Erythroblast (primary cell): ENCODE measurements at places on chromosomes 3 and 15.

DNA sequence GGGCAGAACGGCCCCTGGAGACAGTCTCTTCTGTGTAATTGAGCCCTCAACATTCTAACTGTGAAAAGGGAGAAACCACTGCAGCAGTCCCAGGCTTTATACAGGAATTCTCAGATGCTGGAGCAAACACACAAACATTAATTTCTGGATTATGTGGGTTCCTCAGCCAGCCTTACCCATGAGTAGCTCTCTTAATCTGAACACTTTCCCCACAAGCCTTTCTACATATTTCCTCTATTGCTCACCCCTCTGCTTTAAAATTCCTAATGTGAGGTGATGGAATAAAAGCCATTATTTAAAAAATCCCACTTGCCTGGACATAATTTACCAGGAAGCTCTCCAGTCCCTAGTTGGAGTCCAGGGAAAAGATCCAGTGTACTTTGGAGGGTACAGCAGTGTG is 139.0 kb downstream of the CTNNB1 start:
- DNase-seq = no peak

- no peak for DNase-seq
Measured at GRCh38 chr3:54631516-54632325, 296.1 kb downstream of the LRTM1 start.

DNA sequence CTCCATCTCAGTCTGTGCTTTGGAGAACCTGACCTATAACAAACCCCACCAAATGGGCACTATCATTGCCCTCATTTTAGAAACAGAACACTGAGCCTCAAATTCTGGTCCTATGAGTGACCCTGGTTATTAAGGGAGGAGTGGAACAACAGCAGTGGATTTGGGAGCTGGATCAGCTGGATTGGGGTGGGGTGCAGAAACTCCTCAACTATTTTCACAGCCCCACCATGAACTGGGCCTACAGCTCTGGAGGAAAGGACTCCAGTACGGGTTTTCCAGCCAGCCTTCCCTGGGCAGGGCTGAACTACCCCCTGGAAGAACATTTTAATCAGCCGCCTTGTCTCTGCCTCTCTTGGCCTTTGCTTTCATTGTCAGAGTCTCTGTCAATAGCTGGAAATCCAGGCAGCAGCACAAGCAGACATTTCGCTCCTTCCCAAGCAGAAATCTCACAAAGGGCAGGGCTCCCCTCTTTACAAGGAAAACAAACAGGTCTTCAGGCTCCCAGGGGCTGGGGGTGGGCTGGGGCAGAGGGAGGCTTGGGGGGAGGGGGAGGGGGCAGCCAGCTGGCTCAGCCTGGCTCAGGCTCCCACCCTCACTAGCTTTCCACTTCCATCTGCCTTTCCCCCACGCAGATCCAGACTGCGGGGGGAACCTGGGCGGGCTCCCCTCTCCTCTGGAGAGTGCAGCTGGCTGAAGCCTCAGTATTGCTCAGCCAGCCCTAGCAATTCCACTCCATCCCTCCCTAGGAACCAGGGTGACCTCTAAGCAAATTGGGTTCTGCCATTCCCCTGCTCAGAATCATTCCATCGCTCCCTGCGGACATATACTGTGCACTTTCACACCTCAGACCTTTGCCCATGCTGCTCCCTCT is 13.7 kb upstream of the TLE3 start:
- DNase-seq = peak; percentile 52

DNA sequence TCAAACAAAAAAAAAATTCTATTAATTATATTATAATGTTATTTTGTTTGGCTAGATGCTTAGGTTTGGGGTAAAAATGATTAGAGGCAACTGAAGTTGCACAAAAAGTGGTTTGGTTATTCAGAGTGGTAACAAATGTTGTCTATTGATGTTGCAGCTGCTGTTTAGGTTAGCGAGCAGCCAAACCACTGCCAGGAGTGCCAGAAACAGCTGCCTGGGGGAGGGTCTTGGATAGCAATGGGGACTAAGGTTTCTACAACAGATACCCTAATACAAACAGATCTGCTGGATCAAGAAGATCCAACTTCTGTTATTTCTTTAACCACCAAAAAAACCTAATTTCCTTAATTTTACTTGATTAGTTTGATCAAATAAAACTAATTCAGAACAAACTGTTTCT is 26.6 kb downstream of the BTLA start:
- DNase-seq = no peak

- no peak for DNase-seq
Measured at GRCh38 chr3:23083701-23084100, 119.4 kb upstream of the UBE2E2 start.

DNA sequence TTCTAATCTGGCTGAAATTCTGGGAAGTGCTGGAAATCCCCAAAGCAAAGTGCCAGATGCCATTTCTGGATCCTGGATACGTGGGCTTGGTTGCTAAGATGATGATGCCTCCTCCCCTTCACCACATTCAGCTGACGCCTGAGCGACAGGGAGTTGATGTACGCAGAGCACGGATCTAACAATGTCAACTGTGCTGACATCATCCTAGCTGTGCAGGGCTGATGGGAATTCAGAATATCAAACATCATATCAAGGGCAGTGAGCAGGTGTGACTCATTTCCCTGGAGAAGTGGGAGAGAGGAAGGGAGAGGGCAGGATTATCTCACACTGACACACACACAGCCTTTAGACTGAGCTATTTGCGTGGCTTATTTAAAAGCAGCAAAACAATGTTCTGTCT is 92.6 kb upstream of the ZBTB20 start:
- DNase-seq = no peak

DNA sequence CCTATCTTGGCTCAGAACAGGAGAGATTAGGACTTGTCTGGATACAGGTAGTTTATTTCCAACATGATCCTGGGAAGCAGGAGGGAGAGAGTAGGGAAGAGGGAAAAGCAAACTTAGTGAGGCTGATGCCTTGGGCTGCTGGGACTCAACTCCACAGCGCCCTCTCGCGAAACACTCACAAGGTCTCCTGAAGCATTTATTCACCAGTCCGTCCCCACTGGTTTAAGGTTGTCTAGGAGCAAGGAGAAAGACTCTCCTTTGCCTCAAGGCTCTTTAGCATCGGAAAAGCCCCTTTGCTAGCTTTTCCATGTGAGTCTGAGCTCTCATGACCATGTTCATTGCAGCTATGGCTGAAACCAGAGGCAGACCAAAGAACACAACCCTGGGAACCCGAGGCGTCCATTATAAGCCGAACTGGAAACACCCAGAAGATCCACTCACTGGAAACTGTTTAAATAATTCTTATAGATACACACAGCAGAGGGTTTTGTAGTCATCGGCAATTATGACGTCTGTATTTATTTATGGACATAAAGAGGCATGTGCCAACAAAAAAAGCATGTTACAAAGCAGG is 244.5 kb downstream of the CD47 start:
- peak; percentile 68 for DNase-seq

DNA sequence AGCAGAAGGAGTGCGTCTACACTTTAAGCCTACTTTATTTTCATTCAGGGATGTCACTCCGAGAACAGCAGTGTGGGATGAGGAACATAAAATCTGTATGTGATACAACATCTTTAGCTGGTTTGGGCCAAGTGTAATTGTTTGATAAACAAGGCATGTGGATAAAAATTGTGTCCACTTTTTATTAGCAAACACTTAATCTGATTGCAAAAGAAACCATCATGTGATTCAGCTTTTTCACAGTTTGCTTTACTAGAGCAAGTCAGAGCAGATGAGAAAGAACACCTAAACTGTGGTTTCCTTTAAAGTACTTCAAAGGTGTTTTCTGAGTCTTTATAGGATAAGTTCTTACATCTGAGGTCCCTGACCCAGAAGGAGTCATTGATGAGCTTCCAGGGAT is 237.9 kb downstream of the THSD4 start:
- no peak for DNase-seq

GRCh38 chr3:106629215-106629832 is 747.9 kb upstream of the CCDC54 start:
- DNase-seq = no peak

DNA sequence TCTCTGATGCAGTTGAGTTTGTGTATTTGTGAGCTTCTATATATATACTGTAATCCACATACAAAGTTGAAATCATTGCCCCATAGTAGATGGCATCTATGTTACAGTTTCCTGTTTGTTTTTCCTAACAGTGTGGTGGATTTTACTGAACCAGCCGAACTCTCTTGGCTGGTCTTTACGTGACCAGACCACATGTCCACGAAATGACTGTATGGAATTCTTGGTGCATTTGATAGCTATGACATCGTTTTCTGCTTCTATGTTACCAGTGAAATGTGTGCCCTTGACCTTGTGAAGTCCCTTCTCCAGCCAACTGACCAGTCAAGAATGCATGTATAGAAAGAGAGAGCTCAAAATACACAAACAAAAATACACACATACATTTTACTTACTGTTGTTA is 1.8 kb downstream of the KCNMB2 start:
- DNase-seq = no peak

DNA sequence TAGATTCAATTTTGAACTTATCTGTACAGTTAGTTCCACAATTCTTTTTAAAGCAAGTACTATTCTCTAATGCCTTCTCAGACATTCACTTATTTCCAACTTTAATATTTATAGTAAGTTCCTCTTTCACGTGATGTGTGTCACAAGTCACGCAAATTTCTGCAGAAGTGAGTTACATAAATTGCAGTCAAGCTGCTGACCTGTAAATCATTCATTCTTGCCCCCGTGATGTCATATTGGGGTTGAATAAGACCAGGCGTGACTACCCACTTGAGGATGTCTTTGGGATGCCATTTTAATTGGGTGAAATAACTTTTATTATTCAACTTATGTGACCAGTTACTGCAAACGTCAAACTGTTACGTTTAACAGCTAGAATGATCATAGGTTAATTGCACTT is 15.1 kb downstream of the PPARG start:
- DNase-seq = no peak

DNA sequence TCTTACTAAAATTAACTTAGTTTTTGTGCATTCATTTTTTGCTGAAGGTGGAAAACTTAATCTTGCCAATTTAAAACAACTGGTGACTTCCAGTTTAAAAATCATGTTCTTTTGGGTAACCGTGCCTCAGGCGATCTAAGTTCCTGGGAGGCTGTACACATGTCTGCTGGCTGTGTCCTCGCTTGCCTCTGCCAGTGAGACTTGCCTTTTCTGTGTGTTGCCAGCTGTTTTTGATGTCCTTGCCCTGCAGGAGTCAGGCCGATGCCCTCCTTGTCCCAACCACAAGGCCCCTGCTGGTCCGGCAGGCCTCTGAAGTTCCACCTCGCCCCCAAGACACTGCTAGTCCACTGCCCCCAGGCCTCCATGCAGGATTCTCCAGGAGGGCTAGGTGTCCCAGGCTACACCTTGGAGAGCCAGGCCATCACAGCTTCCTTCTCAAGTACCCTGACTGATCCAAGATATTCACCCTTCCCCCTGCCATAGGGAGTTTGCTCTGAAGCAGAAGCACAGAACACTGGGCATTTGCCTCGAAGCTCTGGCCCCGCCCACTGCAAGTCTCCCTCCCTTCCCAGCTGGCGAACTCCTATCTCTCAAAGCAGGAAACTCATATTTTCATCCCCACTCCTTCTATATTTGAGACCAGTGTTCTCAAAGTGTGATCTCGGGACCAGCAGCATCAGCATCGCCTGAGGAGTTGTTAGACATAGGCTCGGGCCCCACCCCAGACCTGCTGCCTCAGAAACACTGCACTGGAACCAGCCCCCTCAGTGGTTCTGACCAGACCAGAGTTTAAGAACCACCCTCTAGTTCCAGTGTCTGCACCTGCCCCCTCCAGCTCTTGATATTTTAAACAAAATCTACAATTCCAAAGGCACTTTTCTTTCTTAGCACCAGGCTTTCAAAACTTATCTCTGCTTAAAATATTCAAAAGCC is 185.8 kb upstream of the UBE2E1 start:
- no peak for DNase-seq

DNA sequence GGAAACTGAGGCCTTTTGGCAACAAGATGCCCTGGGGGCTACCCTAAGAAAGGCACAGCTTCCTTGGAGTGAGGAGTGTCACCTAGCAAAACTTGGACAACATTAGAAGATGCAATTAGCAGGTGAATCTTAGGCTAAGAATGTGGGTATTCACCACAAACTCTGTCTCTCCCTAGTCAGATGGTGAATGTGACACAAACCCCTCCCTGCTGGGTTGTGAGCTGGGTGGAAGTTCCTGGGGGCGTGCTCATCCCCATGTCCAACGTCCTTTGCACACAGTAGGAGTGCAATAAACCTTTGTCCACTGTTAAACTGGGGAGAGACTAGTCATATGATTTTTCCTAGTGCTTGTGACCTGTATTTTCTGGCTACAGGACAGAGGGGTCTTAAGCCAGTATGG is 67.1 kb upstream of the SH3GL3 start:
- DNase-seq = no peak

- no peak for DNase-seq
Measured at GRCh38 chr15:90044916-90045371, 43.8 kb downstream of the ZNF710 start.

- DNase-seq = no peak
Measured at GRCh38 chr3:135452881-135453280, 512.6 kb upstream of the PPP2R3A start.

GRCh38 chr3:175274056-175274455 is 414.9 kb downstream of the NAALADL2 start:
- DNase-seq = no peak

DNA sequence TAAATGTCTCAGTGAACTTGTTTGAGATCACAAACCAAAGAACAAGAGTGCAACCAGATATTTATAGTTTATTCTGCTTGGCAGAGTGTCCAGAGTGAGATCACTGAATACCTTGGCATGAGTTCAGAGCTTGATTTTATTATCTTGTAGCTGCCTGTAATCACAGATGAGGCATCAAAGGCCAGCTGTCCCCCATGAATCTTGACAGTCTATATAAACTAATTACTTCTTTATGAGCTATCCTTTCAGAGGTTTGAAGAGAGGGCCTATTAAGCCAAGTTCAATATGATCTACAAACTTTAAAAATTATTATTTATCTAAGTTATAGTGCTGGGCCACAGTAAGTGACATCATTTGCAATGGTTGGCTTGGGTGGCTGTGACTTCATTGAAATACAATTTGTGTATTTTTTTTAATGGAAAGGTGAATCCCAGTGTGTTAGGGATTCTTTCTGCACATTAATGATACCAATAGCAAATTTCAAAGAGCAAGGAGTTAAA is 251.5 kb downstream of the CLSTN2 start:
- DNase-seq = no peak

DNA sequence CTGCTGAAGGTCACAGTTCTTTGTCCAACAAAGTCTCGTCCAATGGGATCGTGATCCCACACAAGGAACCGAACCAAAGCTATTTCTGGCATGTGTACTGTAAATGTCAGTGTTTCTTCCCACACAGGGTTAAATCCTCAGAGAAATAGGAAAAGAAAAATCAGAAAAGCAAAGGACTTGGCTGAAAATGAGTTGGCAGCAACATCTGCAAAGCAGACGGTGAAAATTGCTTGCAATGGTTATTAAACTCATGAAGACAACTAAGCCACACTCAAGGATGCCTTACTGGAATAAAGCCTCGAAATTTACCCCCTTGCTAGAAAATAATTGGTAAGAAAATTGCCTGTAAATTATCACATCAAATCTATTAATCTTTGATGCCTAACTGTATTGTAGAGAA is 195.2 kb upstream of the STRIT1 start:
- no peak for DNase-seq

- no peak for DNase-seq
Measured at GRCh38 chr3:5006755-5007202, 27.5 kb downstream of the BHLHE40 start.
